SJCRH30 (cell line): ENCODE measurements at places on chromosomes 7 and 10. TPM values are rescaled to one million over a fixed set of nuclear protein-coding genes. Genes with fewer than 3 reads are reported as not detected.

The NOS3 gene
- 0.05 and 0.20 TPM in 2 replicates for total RNA-seq

The JCAD gene
- 0.05 and 0.08 TPM in 2 replicates for total RNA-seq

The MYPN gene
- total RNA-seq = 0.13 and 0.40 TPM in 2 replicates

The PDZD7 gene
- total RNA-seq = 0.25 and 0.89 TPM in 2 replicates

The ZNF783 gene
- total RNA-seq = 10.8 and 11.9 TPM in 2 replicates

The NKX1-2 gene
- total RNA-seq = 0.24 and 0.56 TPM in 2 replicates

The DRGX gene
- total RNA-seq = 15.0 and 17.8 TPM in 2 replicates

The MGMT gene
- 1.2 and 1.5 TPM in 2 replicates for total RNA-seq

GRCh38 chr10:113569576-113569975, 16.7 kb downstream of the HABP2 start:
- no peak overlapping the region for H3K27ac ChIP-seq
- H3K36me3 ChIP-seq = no peaks in the 10 kb centered on the region
- no peak overlapping the region for H3K4me3 ChIP-seq
- H3K27me3 ChIP-seq = no peaks in the 10 kb centered on the region

DNA sequence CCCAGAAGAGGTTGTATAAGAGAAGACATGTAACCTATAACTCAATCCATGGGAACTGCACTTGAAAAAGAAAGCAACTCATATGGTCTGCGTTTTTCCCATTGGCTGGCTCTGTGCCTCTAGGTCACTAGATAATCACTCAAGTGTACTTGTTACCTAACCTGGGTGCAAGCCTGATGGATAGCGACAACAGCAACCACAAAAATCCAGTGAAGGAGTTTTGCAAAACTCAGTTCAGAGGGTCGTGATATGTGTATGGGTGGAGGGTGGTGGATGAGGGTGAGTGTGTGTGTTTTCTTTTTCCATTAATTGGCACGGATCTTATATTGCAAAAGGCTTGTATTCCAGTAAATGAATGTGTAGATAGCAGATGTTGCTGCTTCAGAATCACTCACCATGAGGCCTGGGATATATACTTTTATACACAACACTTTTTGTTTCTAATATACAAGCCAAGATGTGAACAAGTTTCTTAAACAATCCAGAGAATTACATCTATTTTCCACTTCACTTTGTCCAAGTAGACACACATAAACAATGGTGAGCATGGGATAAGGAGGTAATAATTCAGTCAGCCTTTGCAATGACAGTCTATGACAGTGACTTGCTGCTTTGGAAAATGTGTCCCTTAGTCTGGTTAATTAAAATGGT, 286.9 kb upstream of the DKK1 start:
- no peaks in the 10 kb centered on the region for H3K27me3 ChIP-seq
- no peak for DNase-seq
- no peaks in the 10 kb centered on the region for H3K4me1 ChIP-seq
- no peak overlapping the region for H3K27ac ChIP-seq
- no peak overlapping the region for H3K4me3 ChIP-seq
- H3K36me3 ChIP-seq = no peaks in the 10 kb centered on the region

GRCh38 chr10:25852364-25852941, 81.6 kb upstream of the MYO3A start:
- no peak for DNase-seq
- H3K27me3 ChIP-seq = peaks cover 18% of the 10 kb centered on the region
- no peak overlapping the region for H3K4me3 ChIP-seq
- H3K4me1 ChIP-seq = no peaks in the 10 kb centered on the region

- H3K4me3 ChIP-seq = no peak overlapping the region
- H3K27ac ChIP-seq = no peak overlapping the region
- H3K27me3 ChIP-seq = no peaks in the 10 kb centered on the region
- no peaks in the 10 kb centered on the region for H3K4me1 ChIP-seq
- DNase-seq = no peak
Observed at GRCh38 chr7:144776447-144776846, 59.4 kb downstream of the TPK1 start.

- no peaks in the 10 kb centered on the region for H3K27me3 ChIP-seq
- no peak overlapping the region for H3K27ac ChIP-seq
- no peak overlapping the region for H3K4me3 ChIP-seq
- no peak for DNase-seq
- no peaks in the 10 kb centered on the region for H3K36me3 ChIP-seq
- no peaks in the 10 kb centered on the region for H3K4me1 ChIP-seq
Observed at GRCh38 chr10:14294347-14295059, 36.2 kb downstream of the FRMD4A start.

- peaks cover 9% of the 10 kb centered on the region for H3K4me1 ChIP-seq
- no peaks in the 10 kb centered on the region for H3K36me3 ChIP-seq
- H3K4me3 ChIP-seq = no peak overlapping the region
Observed at GRCh38 chr7:44959433-44959951, 19.3 kb downstream of the MYO1G start.

DNA sequence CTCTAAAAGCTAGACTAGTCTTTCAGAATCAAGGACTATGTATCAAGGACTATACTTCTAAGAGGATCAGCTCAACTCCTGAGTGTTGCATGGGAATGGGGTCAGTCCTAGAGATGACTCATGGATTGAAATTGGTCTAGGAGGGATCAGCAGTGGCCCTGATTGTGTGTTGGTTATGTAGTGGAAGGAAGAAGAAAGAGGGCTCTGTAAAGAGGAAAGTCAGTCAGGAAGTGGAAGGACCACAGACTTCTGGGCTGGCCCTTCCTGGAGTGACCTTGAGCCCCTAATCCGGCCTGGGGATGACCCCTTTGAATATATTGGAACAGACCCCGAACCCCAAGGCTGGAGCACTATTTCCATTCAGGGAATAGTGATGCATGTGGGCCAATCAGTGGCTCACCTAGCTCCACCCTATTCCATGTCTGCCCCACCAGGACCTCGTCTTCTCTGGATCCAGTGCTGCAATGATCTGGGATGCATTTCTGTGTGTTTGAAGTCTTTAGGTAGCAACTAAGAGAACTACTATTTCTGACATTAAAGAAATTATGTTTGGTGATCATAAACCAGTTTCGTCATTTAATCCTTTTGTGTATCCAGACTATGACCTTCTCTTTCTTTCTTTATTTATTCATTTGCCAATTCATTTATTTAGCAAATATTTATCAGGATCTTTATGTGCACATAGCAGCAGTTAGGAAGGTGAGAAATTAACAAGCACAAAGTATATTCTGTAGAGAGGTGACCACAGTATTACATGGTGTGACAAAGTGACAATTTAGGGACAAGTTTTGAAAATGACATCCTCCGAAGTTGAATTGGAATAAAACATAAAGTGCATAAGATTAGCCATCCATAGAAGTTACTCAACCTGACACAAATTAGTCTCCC, 48.6 kb upstream of the KIF5B start:
- no peaks in the 10 kb centered on the region for H3K36me3 ChIP-seq
- H3K4me1 ChIP-seq = no peaks in the 10 kb centered on the region
- no peak overlapping the region for H3K27ac ChIP-seq
- no peak overlapping the region for H3K4me3 ChIP-seq
- no peaks in the 10 kb centered on the region for H3K27me3 ChIP-seq

GRCh38 chr7:158816995-158817394, 12.3 kb downstream of the ESYT2 start:
- no peaks in the 10 kb centered on the region for H3K27me3 ChIP-seq
- no peaks in the 10 kb centered on the region for H3K36me3 ChIP-seq
- DNase-seq = no peak
- peaks cover 37% of the 10 kb centered on the region for H3K4me1 ChIP-seq
- H3K27ac ChIP-seq = no peak overlapping the region
- H3K4me3 ChIP-seq = no peak overlapping the region

DNA sequence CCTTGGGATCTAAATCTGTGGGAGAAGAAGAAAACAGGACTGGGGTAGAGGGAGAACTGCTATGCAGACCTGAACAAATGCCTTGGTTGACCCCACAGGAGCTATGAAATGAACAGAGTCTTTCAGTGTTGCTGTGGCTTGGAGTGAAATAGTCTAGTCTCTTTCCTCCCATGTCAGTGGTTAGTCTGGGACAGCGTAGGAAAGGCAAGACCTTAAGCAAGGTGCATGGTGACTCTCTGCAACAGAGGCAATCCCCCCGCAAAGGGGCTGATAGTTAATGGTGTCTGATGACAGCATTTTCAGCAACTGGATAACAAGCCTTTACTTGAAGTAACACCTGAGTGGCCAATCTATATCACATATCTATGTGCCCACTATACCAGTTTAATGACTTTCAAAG, 62.3 kb downstream of the ARL4A start:
- DNase-seq = no peak
- H3K27ac ChIP-seq = no peak overlapping the region
- H3K4me1 ChIP-seq = no peaks in the 10 kb centered on the region

DNA sequence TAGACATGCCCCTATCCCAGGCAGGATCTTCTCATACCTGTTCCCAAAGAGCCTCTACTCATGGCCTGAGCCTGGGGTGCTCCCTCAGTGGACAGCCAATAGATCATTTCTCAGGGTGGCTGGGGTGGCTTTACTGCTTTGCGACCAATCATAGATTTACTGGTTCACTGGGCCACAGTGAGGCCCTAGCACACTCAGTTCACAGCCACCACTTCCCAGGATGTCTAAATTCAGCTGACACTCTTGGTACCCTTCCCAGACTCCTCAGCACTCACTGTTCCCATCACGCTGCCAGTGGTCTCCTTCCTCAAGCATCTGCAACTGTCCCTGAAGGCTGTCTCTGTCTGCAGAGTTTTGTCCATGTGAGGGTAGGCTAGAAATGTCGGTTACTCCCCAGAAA, 50.6 kb downstream of the ARHGAP22 start:
- H3K27ac ChIP-seq = no peak overlapping the region
- H3K27me3 ChIP-seq = no peaks in the 10 kb centered on the region
- no peak for DNase-seq

DNA sequence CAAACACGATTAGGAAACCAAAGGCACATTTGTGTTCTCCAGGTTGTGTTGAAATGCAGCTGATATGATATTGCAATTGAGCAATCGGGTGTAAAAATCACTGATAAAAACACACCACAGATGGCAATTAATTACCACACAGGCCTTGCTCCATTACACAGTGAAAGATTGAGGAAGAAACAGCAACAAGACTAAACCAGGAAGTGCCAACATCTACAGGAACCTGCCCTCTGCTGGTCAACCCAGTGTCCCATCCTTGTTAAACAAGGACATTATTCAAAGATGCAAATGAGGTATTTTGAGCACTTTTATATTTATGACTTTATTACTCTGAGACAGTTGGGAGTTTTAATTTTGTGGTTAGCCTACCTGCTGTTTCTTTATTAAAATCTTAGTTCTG, 765.6 kb upstream of the GHITM start:
- no peaks in the 10 kb centered on the region for H3K4me1 ChIP-seq
- H3K27me3 ChIP-seq = no peaks in the 10 kb centered on the region
- no peak overlapping the region for H3K4me3 ChIP-seq
- H3K36me3 ChIP-seq = no peaks in the 10 kb centered on the region

GRCh38 chr7:107534139-107534538, 29.6 kb downstream of the COG5 start:
- no peak overlapping the region for H3K27ac ChIP-seq
- no peak overlapping the region for H3K4me3 ChIP-seq
- no peaks in the 10 kb centered on the region for H3K4me1 ChIP-seq
- DNase-seq = no peak
- peaks cover 10% of the 10 kb centered on the region for H3K36me3 ChIP-seq
- H3K27me3 ChIP-seq = no peaks in the 10 kb centered on the region

GRCh38 chr7:155226261-155227003, 71.2 kb upstream of the INSIG1 start:
- H3K4me1 ChIP-seq = peaks cover 37% of the 10 kb centered on the region
- no peak overlapping the region for H3K27ac ChIP-seq
- DNase-seq = no peak
- H3K36me3 ChIP-seq = no peaks in the 10 kb centered on the region

DNA sequence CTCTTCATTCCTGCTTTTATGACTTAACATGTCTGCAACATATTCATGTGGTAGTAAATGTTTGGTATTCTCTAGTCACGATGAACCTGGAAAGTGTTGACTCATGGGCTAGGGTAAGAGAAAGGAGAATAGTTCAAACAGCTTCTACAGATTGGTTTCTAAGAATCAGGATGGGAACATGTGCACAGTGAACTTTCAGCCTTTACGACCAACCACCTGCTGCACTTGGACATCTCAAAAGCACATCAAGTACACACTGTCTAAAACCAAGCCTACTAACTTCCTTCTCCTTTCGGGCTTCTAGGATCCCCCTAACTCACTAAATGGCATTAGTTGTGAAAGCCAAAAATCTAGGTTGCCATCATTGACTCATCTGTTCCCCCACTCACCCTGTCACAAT, 85.5 kb downstream of the CUL2 start:
- H3K4me3 ChIP-seq = no peak overlapping the region
- H3K36me3 ChIP-seq = no peaks in the 10 kb centered on the region
- no peaks in the 10 kb centered on the region for H3K27me3 ChIP-seq
- H3K4me1 ChIP-seq = no peaks in the 10 kb centered on the region
- DNase-seq = no peak

DNA sequence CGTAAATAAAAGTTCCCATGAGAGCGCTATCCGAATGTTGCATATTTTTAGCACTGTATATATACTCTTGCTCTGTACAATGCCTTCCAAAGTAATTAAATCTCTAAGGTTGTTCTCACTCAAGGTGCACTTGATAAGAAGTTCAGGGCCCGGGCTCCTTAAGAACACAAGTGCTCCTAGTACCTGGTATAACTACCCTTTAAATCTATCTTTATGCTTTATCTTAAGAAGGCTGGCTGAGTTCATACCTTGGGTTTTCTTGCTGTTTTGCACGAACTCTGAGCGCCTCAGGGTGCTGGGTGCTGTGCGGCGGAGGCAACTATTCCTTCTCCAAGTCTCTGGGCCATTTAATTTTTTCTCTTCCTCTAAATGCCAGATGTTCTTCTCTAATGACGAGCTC, 80.4 kb downstream of the DNMBP start:
- H3K4me1 ChIP-seq = peaks cover 27% of the 10 kb centered on the region
- H3K4me3 ChIP-seq = no peak overlapping the region
- no peaks in the 10 kb centered on the region; the same call in 1 of the 2 replicates for H3K36me3 ChIP-seq
- DNase-seq = no peak

DNA sequence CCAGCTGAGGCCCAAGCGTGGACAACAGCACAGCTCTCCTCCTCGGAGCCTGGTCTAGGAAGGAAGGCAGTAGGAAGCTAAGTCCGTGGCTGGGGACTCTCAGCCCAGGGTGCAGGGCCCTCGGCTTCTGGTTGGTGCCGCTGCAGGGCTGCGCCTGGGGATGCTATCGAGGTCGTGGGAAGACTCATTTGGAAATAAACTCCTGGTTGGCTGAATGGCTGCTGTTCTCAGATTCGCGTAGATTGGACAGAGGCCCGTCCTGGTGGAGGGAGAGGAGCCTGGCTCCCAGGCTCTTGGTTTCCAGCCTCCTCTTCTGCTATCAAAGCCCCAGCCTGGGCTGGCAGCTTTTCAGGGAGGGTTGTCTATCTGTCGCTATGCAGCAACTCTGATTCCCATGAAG, 152.6 kb upstream of the FZD8 start:
- DNase-seq = no peak
- H3K36me3 ChIP-seq = no peaks in the 10 kb centered on the region; the same call in 1 of the 2 replicates
- H3K4me1 ChIP-seq = peaks cover 21% of the 10 kb centered on the region
- H3K27ac ChIP-seq = no peak overlapping the region
- no peaks in the 10 kb centered on the region for H3K27me3 ChIP-seq

DNA sequence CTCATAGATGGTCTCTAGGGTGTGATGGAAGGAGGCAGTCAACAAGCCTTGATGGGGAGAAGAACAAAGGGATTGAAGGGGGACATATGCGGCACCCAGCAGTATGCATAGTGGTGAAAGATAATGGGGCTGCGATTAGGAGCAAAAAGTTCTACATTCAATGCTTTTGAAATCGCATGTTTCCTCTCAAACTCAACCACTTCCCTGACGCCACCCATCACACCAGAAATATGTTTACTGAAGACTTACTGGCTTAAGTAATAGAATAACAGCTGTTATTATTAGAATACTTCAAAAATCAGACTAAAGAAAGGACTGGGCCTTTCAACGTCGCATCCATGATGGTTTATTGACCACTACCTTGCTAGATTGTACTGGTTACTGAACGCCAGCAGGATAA, 31.5 kb downstream of the MKRN1 start:
- no peak for DNase-seq
- no peaks in the 10 kb centered on the region for H3K4me1 ChIP-seq
- no peaks in the 10 kb centered on the region for H3K36me3 ChIP-seq
- H3K27ac ChIP-seq = no peak overlapping the region
